Urothelium cell line (cell line): ENCODE measurements at places on chromosomes 7 and 10.

GRCh38 chr10:84152769-84153168, 13.5 kb downstream of the GHITM start:
- DNase-seq: no peak

DNA sequence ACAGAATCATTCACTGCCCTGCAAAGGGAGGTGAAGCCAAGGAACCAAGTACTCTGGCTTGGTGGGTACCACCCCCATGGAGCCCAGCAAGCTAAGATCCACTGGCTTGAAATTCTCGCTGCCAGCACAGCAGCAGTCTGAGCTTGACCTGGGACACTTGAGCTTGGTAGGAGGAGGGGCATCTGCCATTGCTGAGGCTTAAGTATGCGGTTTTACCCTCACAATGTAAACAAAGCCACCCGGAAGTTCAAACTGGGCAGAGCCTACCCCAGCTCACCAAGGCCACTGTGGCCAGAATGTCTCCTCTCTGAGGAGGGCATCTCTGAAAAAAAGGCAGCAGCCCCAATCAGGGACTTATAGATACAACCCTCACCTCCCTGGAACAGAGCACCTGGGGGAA, 1050.0 kb upstream of the GHITM start:
- no peak for DNase-seq

GRCh38 chr10:86393862-86394455, 27.4 kb upstream of the GRID1 start:
- DNase-seq: no peak

DNA sequence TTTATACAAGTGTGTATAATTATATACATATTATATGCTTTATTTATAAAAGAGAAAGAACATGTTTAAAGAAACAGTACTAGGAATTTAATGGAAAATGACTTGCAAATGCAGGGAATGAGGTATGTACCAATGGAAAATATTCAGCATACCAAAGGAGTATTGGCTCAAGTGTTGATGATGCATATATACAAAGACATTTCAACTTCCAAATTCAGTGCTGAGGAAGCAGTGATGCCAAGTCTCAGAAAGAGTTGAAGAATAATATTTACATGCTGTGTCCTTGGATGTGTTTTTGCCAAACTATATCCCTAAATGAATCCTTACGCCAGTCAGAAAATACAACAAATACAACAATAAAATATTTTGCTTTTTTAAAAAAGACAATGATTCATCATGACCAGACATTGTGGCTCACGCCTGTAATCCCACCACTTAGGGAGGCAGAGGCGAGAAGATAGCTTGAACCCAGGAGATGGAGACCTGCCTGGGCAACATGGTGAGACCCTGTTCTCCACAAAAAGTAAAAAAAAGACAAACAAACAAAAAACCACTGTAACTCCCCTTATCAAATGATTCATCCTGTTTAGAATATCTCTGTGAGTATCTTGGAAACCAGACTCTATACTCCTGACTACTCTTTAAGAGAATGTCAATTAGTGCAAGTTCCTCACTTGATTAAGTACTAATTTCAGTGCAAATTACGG, 157.2 kb downstream of the CHRM2 start:
- DNase-seq: no peak

DNA sequence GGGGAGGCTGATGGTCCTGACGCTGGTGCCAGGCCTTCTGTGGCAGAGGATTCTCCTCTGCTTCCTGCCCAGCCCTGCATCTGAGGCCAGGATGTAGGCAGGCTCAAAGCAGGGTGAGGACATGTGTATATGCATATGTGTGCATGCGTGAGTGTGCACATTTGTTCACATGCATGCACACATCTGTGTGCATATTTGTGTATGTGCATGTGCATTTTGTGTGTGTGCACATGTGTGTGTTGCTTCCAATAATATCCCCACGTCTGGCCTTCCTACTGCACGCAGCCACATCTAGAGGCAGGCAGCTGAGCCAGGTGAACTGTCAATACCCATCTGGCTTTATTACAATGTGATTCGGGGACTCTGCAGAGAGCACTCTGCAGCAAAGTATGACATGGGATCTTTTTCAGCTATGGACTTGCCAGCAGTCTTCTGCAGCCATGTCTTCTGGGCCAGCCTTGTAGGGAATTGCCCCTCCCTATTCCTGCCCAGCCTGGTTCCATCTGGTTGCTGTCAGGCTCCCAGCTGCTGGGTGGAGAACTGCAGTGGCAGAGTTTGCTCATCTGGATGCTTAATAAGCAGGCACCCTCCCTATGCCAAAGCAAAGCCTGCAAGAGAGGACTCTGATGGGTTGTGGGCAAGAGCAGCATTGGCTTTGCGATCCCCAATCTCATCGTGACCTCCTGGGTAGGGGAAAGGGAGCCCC, 140.7 kb downstream of the PFKFB3 start:
- no peak for DNase-seq

DNA sequence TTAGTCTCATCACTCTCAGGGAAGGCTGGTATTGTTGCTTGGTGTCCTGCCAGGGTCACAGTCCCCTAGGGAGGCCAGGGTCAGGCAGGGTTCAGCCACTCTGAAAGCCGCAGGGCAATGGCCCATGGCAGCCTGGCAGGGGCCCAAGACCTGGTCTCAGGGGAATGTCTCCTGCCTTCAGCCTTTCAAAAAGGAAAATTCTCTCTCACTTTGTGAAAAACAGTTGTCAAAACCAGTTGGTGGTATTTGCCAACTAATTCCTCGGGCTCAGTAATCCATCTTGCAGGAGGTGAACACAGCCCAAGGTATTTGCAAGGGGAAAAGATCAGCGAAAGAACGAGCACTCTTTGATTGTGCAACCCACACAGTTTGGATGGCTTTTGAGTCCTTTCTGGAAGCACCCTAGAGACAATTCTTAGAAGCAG, 101.5 kb downstream of the JCAD start:
- DNase-seq: peak; percentile 58

- DNase-seq: no peak
These were observed 1.3 kb downstream of the ABCB1 start for GRCh38 chr7:87599336-87599735.

GRCh38 chr7:117444646-117445045, 17.4 kb upstream of the ASZ1 start:
- DNase-seq: no peak

DNA sequence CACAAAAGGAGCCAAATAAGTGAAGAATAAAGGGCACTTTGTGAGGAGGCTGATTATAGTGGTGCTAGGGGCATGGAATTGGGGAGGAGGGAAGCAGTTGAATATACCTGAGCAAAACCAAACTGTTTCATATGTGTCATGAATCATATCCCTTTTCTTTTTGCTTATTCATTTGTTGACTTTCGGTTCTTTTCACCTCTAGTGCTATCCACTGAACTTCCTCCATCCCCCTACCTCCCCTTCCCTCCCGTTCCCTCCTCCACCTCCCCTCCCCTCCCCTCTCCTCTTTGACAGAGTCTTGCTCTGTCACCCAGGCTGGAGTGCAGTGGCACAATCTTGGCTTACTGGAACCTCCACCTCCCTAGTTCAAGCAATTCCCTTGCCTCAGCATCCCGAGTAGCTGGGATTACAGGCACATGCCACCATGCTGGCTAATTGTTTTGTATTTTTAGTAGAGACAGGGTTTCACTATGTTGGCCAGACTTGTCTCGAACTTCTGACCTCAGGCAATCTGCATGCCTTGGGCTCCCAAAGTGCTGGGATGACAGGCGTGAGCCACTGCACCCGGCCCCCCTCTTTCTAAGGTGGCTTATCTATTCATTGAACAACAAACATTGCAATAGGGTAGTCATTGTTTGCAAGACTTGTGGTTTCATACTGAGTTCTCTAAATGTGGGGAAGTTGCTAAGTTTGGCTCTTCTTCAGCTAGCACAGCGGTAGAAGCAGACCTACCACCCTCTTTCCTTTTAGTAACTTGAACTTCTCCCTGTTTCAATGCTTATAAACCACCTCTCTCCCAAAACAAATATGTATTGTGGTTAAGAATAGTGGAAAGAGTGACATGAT, 150.4 kb upstream of the PRPS1L1 start:
- DNase-seq: peak; percentile 47

DNA sequence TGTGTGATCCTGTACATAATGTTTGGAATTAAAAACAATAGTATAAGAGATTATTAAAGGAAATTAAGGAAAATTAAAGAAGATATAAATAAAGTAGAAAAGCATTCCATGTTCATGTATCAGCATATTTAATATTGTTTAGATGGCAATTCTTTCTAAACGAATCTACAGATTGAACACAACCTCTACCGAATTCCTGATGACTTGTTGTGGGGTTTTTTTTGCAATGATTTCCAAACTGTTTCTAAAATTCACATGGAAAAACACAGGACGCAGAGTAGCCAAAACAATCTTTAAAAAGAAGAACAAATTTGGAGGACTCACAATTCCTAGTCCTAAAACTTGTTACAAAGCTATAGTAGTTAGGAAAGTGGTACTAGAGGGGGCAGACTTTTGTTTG, 573.4 kb upstream of the IGFBP3 start:
- DNase-seq: no peak

DNA sequence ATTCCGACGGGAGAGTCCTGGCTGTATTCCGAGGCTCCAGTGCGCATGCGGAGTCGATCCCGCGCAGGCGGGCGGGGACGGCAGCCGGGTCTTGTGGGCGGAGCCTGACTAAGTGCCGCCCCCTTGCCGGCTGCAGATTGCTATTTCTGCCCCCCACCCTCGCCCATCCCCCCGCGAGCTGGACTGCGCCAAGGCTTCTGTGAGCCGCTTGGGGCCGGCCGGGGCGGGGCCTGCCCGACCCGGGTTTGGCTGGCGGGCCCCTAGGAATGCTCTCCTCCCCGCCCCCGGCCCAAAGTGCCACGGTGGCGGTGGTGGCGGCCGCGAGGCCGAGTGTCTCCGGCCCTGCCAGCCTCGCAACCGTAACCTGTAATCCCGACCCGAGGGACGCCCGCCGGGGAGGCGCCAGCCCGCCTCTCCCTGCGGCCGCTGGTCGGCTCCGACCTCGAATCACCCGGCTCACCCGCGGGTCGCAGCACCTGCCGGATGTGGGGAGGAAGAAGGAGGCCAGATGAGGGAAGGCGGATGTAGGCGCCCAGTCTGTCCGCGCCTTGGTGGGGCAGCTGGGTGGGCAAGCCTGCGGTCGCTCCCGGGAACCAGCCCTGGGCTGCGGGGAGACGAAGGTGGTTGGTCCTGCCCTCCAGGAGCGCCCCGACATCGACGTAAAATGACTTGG, 702 bp upstream of the KAZALD1 start:
- peak; percentile 98 for DNase-seq

GRCh38 chr10:108204528-108205305, 1040.2 kb upstream of the SORCS1 start:
- peak; percentile 49 for DNase-seq

- no peak for DNase-seq
These were observed 213.0 kb upstream of the CHRM2 start for GRCh38 chr7:136655414-136655813.

DNA sequence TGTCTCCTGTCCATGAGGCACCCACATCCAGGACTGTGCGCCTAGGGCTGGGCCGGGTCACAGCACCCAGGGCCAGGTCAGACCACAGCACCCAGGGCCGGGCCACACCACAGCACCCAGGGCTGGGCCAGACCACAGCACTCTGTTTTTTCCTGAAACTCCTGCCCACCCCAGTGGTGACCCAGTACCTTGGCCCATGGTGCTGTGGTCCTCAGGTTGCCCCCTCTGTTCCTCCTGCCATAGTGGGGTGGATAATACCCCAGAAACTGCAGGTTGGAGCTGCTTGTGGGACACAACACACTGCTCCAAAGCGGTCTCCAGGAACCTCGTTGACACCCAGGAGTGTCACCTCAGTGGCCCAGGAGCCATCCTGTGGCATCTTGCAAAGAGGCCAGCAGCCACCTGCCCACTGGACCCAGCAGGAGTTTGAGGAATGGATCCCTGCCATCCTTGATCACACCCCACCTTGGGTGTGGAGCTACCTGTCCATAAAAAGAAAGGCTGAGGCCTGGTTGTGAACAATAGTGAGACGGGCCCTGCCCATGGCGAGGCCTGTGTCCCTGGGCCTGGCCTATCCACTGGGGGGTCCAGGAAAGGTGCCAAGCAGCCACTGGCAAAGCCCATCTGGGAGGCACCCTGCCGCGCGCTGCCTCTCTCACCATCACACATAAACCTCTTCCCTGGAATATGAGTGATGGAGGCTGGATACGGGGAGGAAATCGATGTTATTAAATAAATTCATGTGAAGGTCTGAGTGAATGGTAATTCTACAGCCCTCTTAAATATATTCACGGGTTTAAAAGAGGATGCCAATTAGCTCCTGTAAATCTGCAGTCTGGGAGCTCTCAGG, 89.0 kb downstream of the NKX6-2 start:
- DNase-seq: no peak

DNA sequence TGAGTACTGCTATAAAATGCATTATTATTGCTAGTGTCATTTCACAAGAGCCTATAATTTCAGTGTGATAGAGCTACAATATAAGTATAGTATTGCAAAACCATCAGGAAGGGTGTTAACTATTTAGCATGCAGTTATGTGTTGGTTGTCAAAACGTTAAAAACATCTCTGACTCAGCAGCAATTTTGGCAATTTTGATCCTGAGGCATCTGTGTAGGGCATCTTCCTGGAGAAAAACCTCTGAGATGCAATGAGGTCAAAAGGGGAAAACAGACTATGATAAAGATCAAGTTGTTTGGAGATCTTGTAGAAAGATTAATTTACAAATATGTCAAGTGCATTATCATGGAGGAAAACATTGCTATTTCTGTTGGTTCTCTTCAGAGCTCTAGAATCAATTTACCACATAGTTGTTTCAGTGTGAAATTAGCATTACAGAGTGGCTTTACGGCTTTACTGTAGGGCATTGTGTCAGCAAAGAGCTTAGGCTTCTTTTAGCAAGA, 5.3 kb downstream of the CFTR start:
- no peak for DNase-seq

- DNase-seq: no peak
These were observed 153.7 kb downstream of the CREB5 start for GRCh38 chr7:28565980-28566379.

GRCh38 chr7:30468791-30469190, 9.8 kb downstream of the NOD1 start:
- no peak for DNase-seq

GRCh38 chr10:101575580-101576210, 12.4 kb downstream of the POLL start:
- no peak for DNase-seq

- DNase-seq: no peak
These were observed 867.3 kb upstream of the AUTS2 start for GRCh38 chr7:68730964-68731363.

DNA sequence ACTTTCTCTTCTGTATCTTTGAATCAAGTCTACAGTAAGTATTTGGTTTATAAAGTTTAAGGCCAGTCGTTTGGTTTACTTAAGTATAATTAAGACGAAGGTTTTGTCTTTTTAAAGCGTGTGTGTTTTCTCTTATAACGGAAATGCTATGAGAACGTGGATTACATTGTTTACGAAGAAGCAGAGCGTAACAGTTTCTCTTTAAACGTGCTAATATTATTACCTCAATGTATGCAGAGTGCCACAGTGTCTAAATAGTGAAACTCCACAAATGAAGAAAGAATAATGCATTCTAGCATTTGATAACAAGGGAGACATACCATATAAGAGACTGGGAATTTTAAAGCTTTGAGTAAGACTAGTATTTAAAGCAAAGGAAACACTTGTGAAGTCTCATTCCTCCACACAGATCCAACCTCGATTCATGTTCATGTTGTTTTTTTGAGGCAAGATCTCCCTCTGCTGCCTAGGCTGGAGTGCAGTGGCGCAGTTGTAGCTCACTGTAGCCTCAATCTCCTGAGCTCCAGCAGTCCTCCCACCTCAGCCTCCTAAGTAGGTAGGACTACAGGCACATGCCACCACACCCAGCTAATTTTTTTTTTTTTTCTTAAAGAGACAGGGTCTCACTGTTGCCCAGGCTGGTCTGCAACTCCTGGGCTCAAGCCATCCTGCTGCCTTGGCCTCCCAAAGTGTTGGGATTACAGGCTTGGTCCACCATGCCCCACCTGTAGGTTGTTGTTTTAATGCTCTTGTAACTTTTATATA, 75.1 kb downstream of the ANKRD61 start:
- no peak for DNase-seq
